ENCODE measurements at places on chromosomes 12 and 14. TPM values are rescaled to one million over a fixed set of nuclear protein-coding genes. Genes with fewer than 3 reads are reported as not detected.

OR11H7 gene
- total RNA-seq, result not detected

GPR162 gene
- 59.0 TPM for total RNA-seq

HSP90AA1 gene
- total RNA-seq, result 161 TPM

ACAD10 gene
- total RNA-seq, result 39.2 TPM

COL2A1 gene
- total RNA-seq, result 3.1 TPM

FAM186B gene
- not detected for total RNA-seq

PLEKHG7 gene
- not detected for total RNA-seq

BMAL2 gene
- total RNA-seq, result 1.9 TPM

BDKRB1 gene
- not detected for total RNA-seq

SPIC gene
- total RNA-seq, result not detected

STXBP6 gene
- 2.1 TPM for total RNA-seq

SMIM41 gene
- total RNA-seq, result not detected

KRT74 gene
- total RNA-seq, result not detected

KRT86 gene
- total RNA-seq, result not detected

COQ5 gene
- 34.3 TPM for total RNA-seq

AKAP5 gene
- 2.1 TPM for total RNA-seq

SLC6A15 gene
- 16.9 TPM for total RNA-seq

ZNF891 gene
- total RNA-seq, result 1.4 TPM
